Stimulated activated CD8-positive, alpha-beta memory T cell treated with anti-CD3 and anti-CD28 coated beads, Interleukin-15, amount 100 ng/mL, for 4 hours (primary cell): ENCODE measurements at places on chromosomes 12 and 14.

- DNase-seq, result peak; percentile 60
These were observed 20.2 kb downstream of the KRT8 start for GRCh38 chr12:52884526-52885293.

- no peak for DNase-seq
These were observed 61.4 kb downstream of the UBR7 start for GRCh38 chr14:93268406-93268805.

GRCh38 chr12:70059373-70059772, 183.9 kb upstream of the CNOT2 start:
- DNase-seq, result no peak

- no peak for DNase-seq
These were observed 22.3 kb upstream of the TC2N start for GRCh38 chr14:91889477-91890211.

GRCh38 chr12:51904951-51905470, 2.3 kb upstream of the ACVRL1 start:
- no peak for DNase-seq

DNA sequence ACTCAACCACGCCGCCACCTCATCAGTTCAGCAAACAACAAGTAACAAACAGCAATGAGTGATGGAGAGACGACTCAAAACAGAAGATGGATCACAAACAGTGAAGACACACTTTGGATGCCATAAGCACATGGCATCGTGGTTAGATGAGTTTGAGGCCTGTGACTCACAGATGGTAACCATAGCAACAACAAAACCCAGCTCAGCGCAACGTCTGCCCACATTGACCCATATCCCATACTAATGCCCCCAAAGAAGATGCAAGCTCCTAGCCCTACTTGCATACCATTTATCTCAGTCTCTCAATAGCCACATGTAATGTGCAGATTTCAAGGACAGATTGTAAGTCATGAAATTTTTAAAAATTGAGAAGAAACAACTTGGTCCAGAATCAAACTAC, 1322.3 kb upstream of the TMEM132C start:
- DNase-seq, result no peak

- DNase-seq, result no peak
These were observed 3.8 kb upstream of the RPAP3 start for GRCh38 chr12:47709671-47710070.

DNA sequence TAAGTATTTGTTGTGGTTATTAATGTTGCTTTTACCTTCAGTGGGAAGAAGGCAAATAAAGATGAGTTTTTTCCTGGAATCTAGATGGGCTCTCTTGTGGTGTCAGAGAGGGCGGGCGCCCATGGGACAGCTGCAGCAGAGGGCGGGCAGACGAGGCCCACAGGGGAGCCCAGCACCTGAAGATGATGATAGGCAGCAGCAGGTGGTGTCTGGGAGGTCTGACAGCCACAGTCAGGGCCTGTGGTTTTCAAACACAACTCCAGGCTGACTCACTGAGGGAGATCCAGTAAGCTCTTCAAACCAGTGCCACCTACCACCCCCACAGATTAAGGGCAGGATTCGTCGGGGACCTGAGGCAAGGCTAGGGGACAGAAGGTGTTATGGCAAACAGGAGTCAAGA, 42.8 kb downstream of the NKX2-1 start:
- no peak for DNase-seq

GRCh38 chr12:18646286-18646890, 91.4 kb downstream of the PLCZ1 start:
- DNase-seq, result no peak
